Spleen (tissue), 13 donors: ENCODE measurements at places on chromosomes 5 and 9. TPM values are rescaled to one million over a fixed set of nuclear protein-coding genes. Genes with fewer than 3 reads are reported as not detected.

DNA sequence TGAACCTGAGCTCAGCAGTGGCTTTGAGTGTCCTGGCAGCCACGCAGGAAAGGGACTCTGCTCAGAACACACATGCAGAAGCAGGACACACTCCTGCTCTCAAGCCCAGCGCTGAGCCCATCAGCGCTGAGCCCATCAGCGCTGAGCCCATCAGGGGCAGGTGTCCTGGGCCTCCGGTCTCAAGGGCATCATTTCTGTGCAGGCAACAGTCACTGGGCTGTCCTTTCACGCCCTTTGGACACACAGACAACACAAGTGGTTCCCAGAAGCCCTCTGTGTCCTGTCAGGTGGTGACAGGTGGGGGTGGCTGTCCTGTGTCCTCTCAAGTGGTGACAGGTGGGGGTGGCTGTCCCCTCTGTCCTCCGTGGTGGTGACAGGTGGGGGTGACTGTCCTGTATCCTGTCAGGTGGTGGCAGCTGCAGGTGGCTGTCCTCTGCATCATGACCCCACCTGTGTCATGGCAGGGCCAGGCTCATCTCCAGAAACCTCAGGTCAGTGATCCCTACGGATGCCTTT lies 39.0 kb upstream of the CLPTM1L start:
- DNase-seq: peak; percentile 71

The MRPL22 gene
- 32.5 TPM for total RNA-seq

The DNAJA1 gene
- 87.7 TPM for total RNA-seq

The CSNK1G3 gene
- total RNA-seq: 81.9 TPM

GRCh38 chr9:37229455-37229854 lies 109.1 kb downstream of the ZCCHC7 start:
- no peak for DNase-seq

- no peak for DNase-seq
Measured at GRCh38 chr5:83549674-83550073, 78.1 kb downstream of the VCAN start.

DNA sequence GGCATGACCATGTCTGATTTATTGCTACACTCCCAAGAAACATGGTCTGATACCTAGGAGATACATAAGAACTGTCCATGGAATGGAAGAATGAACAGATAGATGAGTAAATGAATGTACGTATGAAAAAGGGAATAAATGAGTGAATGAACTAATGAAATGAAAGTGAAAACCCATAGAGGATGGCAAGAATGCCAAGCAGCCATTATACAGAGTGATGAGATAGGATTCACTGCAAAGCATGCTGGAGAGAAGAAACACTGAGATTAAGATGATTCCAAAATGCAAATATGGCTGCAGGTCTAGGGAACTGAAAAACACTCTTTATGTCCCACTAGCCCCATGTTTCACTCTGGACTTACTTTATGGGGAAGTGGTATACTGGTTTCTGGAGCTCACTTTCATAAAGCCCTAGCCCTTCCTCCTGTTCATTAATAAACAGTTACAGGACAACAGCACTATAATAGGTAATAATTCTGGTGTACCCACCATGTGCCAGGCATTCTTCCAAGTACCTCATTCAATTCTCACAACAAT lies 170.3 kb upstream of the RAD23B start:
- DNase-seq: no peak

GRCh38 chr9:101449071-101449721 lies 13.6 kb upstream of the ALDOB start:
- peak; percentile 91 for DNase-seq

DNA sequence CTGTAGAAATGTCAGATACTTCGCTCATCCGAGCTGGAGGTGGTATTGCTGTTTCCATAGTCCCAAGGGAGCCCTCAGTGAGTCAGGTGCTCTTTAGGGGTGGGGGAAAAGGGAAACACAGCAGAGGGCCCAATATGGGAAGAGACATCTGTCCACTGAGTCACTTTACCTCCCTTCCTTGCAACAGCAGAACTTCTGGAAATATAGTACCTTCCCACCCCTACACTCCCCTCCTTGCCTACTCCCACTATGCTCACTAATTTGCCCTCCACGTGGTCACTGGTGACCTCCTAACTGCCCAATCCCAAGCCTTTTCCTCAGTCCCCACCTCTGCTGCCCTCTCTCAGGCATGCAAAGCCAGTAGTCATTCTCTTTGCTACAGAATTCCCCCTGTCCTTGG lies 1.9 kb downstream of the HK3 start:
- peak; percentile 36 for DNase-seq

The NIPAL4 gene
- 0.44 TPM for total RNA-seq

DNA sequence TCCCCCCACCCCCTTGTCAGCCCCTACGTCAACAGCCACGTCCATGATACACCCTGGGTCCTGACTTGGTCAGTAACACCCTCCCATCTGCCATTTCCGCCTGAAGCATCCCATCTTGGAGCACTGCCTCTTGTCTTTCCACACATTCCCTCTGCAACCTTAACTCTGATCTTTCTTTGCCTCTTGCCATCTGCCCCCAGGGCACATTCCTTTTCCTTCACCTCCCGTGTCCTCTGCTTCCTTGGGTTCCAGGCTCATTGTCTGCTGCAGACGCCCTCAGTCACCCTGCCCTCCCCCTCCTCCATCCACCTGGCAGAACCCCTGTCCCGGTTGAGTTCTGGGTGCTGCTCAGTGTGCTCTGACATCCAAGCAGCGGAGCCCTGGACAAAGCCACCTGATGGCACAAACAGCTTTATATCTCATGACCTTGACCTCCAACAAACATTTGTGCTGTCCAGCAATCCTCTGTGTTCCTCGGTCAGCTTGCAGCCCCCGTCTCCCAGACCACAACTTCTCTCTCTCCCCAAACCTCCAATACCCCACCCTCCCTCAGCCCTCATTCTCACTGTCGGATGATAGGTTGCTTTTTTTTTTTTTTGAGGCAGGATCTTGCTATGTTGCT lies 97.7 kb upstream of the IER5L start:
- peak; percentile 37 for DNase-seq

The ADRB2 gene
- 9.1 TPM for total RNA-seq

DNA sequence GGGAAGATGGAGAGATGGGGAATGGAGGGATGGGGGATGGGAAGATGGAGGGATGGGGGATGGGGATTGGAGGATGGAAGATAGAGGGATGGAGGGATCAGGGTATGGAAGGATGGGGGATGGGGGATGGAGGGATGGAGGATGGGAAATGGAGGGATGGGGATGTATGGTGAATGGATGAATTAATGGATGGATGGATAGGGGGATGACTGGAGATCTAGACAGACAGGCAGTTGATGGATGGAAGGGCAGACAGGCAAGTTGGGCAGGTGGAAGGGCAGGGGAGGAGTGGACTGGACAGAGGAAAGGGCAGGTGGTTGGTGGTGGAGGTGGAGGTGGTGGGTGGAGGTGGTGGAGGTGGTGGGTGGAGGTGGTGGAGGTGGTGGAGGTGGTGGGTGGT lies 167.2 kb downstream of the C9orf50 start:
- DNase-seq: no peak
